Stimulated activated CD8-positive, alpha-beta memory T cell treated with anti-CD3 and anti-CD28 coated beads, Interleukin-12 subunit alpha, Interleukin-12 subunit beta, amount 100 ng/mL, for 4 hours (primary cell): ENCODE measurements at places on chromosomes 5 and 9.

DNA sequence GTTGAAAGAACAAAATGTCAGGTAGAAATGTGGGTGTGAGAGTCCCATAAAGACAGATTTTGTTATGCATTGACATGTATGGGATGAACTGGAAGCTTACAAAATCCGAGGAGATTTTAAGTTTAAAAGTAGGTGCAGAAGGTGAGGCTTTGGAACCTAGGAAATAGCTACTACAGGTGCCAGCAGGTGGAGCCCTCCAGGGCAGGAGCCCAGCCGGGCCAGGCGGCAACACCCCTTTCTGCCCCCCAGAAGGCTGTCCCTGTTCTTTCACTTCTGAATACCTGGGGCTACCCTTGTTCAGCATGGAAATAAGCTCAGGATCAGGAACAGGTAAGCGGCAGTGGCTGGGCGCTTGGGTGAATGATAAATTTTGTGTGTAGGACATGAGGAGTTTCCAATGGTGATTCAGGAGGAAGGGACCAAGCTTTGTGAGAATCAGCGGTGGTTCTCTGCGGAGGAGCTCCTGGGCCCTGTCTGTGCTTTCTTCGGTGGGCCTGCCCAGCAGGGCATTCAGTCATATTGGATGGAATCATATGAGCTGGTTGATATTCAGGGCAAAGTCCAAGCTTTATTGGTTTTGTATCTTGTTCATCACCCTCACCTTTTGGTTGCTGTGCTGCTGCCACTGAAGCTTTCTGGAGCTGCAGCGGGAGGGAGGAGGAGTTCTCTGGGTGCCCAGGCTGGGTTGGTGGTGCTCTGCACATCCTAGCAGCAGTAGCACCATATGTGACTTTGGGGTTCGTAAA is 12.3 kb downstream of the PCBD2 start:
- no peak for DNase-seq

GRCh38 chr5:78560000-78560855 is 88.3 kb downstream of the LHFPL2 start:
- DNase-seq: no peak

DNA sequence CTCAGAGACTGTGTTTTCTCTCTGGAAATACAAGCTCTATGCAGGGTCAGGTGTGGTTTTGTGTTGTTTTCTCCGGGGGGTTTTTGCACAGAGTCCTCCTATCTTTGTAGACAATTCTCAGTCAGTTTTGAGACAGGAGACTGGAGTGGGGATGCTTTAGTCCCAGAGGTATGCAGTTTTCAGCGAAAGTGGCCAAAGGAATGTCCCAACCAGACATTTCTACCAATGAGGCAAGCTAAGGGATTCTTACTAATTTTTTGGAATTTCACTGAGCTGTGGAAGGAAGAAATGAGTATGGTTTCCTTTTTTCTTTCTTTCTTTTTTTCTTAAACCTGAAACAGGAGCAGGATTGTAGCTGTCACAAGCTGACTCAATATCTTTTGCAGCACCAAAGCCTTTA is 35.3 kb upstream of the PLPP1 start:
- no peak for DNase-seq

DNA sequence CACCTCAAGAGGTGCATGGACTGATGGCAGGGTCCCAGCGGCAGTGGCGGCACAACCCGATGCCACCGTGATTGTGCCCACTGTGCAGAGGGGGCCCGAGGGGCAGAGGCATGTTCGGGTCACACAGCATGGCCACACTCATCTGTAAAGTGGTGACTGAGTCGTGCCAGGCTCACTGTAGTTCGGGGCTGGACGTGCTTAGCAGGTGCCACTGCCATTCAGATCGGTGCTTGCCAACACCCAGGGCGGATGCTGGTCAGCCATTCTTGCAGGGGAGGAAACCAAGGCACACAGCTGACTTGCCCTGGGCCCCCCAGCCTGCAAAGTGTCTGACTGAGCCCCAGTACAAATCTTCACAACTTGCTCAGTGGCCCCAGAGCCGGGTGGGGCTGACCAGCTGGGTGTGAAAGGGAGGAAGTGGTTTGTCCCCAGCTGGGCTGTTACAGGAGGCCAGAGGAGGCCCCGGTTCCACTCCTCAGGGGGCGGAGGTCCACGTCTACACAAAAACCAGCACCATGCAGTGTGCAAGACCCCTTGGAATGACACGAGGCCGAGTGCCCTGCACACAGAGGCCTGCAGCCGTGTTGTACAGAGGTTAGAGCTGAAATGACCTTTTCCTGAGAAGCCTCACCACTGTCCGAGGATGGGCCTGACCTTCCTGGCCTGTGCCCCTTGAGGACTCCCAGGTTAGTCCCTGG is 17.9 kb downstream of the FGD3 start:
- DNase-seq: no peak

GRCh38 chr9:72473474-72474261 is 47.7 kb upstream of the TMC1 start:
- DNase-seq: no peak

DNA sequence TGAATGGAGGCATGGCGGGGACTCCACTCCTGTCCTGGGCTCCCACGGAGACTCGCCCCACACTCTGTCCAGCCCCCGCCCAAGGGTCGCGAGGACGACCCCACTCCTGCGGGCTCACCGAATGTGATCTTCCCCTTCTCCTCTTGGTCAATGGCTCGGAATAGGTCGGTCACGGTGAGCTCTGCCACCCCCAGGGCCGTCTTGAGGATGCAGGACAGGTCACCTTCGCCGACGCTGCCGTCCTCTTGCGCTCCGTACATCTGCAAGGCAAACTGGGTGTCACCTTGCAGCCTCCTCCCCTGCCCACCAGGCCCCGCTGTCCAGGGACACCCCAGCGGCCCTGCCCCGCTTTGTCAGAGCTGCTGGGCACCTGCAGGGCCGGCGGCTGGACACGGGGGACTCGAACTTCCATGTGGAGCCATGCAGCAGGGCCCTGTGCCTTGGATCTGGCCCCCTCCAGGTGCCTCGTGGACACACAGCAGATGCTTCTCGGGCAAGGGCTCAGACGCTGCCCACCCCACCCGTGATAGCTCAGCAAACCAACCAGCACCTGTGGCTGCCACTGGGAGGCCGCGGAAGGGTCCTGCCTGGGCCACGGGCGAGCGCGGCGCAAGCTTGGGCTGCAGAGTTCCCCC is 21.5 kb upstream of the SLC6A3 start:
- DNase-seq: no peak

GRCh38 chr5:171893290-171893886 is 107.8 kb downstream of the SMIM23 start:
- DNase-seq: no peak

- no peak for DNase-seq
Measured at GRCh38 chr5:102713682-102714231, 41.3 kb upstream of the PAM start.

- no peak for DNase-seq
Measured at GRCh38 chr5:143436871-143437270, 33.4 kb upstream of the NR3C1 start.

DNA sequence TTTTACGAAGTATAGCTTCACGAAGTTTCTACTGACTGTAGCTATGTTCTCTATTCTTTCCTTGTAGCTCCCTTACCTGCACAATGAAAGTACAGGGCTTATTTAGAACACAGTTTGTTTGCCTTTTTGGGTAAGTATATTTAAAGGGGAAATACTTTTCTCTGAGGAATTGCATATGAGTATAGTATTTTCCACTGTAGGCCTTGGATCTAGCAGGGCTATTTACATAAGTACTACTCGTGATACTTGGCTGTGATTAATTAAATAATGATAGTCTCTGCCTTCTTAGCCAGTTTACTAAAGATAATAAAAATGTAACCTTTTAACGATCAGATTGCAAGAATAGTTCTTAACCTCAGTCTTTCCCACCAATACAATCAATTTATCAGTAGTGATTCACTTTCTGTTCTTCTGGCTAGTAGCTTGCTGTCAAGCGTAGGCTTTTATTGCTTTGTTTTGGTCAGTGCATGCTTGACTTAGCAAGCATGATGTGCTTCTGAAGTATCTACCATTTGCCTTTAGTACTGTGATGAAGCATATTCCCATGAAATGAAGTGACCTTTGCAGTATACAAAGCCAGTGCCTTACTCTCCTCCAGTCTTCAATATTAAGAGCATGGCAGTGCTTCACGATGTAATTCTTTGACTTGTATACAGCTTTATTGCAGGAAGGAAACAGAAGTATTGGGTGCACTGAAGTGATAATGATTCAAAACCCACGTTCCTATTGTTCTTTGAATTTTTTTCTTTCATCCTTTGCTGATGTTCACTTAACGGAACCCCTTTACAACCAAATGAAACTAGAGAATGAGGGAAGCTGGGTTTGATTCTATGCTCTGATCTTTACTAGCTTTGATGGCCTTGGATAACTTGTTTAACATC is 64.2 kb downstream of the SLC44A1 start:
- no peak for DNase-seq

DNA sequence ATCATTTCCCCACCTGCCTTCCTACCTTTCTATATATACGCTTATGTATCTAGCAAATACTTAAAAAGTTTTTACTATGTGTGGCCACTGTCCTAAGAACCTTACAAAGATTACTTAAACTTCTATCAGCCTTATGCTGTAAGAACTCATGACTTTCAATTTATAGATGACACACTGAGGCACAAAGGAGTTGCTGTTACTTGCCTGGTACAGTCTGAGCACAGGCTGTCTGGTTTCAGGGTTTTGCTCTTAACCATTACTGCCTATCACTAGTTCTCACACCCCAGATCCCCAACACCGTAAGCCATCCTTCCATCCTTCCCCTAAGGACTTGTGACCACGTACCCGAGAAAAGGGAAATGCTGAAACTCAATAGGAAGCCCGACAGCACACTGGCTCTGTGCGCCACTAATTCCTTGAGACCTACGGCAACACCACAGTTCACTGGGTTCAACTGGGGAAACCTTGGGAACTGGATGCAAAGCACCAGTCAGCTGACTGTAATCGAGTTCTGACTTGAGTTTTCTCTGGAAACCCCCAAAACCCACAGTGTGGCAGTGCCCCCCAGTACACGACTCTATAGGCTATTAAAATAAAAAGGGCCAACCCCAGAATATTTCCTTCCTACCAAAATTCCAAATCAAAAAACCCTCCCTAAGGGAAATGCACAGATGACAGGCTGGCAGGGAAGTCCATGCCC is 56.0 kb downstream of the AUH start:
- DNase-seq: no peak

GRCh38 chr9:112007575-112008240 is 111.1 kb downstream of the UGCG start:
- DNase-seq: no peak

- no peak for DNase-seq
Measured at GRCh38 chr5:113632996-113633395, 119.5 kb downstream of the YTHDC2 start.

GRCh38 chr9:92719028-92719647 is 45.5 kb downstream of the BICD2 start:
- no peak for DNase-seq

DNA sequence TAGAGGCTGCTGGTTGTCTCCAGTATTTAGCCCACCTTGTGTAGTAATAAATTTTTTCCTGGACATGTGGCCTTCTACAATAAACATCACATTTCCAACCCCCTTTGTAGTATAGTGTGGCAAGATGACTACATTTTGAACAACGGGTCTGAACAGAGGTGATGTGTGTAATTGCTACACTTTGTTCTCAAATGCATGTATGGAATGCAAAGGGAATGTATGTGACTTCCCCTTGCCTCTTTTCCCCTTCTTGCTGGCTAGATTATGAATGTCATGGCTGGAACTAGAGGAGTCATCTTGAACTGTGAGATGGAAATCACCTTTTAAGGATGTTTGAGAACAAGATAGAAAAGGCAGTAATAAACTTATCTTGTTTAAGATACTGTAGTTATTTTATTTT is 54.5 kb downstream of the PRR16 start:
- no peak for DNase-seq

DNA sequence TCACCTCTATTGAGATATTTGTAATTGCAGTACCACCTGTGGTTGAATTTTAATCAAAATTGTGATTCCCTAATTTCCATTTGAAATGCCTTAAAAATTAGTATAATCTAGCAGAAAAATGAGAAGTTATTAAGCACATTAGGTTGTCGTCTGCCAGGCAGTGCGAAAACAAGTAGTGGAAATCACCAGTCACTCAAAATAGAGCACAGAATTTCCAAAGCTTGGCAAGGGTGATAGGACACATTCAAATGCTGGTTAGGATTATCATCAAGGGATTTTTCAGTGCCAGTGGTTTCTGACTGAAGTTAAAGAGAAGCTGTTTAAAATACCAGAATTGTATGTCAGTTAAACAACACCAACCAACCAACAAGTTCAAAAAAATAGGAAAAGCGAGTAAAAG is 97.8 kb downstream of the PLK2 start:
- no peak for DNase-seq

GRCh38 chr9:93589688-93590087 is 13.3 kb downstream of the PHF2 start:
- DNase-seq: no peak
